T-helper 2 cell treated with Interferon-gamma antibody and Interleukin-4, amounts not matched to agents 5 μg/mL and 100 μg/mL, for 36 hours (primary cell): ENCODE measurements at places on chromosomes 2 and 18.
A peak's percentile ranks its signal among the peaks of the same experiment; 100 is the strongest.

DNA sequence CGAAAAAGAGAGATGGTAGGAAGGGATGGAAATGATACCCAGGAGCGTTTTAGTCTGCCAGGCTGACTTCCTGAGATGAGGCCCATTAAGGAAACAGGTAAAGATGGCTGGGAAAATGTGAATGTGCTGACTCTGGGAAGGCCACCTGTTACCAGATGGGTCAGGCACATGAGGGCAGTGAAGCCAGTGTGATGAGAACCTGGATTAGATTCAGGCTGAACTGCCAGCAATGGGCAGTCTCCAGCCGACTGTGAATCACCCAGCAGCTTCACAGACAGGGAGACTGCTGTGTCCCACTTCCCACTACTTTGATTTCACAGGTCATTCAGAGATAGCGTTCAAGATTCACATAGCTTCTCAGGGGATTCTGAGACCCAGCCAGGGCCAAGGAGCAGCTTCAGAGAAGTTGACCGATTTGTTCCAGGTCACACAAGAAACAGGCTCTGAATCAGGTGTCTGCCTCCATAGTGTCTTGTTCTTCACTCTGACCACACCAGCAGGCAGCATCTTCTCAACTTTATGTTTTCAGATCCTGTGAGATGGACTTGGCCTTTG lies 26.4 kb downstream of the CAPN13 start:
- peak; percentile 2 for DNase-seq

- DNase-seq: no peak
These were observed 40.3 kb downstream of the PRKD3 start for GRCh38 chr2:37284381-37284780.

DNA sequence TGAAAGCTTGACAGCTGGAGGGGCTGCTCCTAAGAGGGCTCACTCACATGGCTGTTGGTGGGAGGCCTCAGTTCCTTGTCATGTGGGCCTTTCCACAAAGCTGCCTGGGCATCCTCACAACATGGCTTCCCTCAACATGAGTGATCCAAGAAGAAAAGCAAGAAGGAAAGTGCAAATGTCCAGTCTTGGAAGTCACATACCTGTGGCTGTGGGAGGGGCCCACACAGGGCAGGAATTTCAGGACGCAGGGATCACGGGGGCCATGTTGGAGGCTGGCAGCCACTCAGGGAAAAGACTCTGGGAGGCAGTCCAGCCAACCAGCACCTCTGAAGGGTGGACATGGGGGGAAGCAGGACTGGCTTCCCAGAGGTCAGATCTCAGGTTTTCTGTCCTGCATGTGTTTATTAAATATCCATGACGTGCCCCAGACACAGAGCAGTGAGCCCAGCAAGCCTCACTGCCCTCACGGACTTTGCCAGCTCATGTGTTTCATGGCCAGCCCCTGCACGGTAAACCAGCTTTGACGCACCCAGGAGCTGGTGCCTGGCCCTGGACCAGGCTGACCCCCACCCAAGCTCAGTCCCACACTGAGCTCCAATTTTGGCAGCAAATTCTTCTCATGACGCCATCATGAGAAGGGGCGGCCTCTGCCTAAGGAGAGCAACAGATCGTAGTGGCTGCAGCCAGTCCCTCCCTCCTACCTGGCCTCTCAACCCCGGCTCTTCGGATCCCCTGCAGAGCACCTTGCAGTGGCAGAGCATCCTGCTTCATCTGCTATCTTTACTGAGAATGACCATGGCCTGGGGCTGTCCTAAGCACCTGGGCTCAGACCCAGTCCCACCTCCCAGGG lies 34.7 kb upstream of the GPR17 start:
- no peak for DNase-seq

- DNase-seq: no peak
These were observed 16.3 kb downstream of the OTOF start for GRCh38 chr2:26461601-26462023.

- no peak for DNase-seq
These were observed 33.8 kb downstream of the SDC1 start for GRCh38 chr2:20190876-20191713.

DNA sequence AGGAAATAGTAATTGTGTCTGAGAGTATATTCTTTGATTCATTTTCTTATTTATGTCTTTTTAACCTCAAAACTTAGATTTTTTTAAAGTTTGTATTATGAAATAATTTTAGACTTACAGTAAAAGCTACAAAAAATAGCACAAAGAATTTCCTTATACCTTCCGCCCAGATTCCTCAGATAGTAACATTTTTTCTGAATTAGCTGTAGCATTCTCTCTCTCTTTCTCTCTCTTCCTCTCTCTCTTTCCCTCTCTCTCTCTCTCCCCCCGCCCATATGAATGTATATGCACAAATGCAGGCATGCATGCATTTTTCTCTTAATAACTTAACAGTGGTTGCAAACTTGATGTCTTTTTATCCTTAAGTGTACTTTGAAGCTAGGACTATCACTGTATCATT lies 361.1 kb upstream of the NRP2 start:
- DNase-seq: no peak

- DNase-seq: no peak
These were observed 544.0 kb upstream of the FAM98A start for GRCh38 chr2:34143149-34143548.

GRCh38 chr18:56175330-56176001 lies 462.9 kb downstream of the TXNL1 start:
- no peak for DNase-seq

DNA sequence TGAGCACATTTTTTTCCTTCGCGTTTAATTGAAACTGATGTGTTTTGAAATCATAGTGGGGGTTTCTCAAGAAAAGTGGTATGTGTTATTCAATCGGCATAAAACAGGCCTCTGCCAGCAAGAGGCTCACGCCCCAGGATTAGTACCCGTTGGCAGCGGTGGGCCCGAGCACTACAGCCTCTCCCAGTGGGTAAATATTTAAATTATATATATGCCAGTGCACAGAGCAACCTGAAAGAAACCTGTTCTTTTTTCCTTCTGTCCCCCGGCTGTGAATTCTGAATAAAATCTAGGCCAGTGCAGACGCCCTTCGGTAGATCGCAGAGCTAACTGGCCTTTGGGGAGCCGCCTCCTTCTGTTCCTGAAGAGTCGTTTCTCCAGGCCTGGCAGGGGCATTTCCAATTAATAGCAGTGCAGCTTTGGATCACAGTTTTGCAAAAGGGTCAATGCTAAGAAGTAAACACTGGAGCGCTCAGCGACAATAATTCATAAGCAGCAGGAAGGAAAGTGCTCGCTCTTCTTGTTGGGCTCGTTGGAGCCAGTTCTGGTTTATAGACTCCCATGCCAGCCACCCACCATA lies 202.8 kb upstream of the SALL3 start:
- DNase-seq: no peak

- no peak for DNase-seq
These were observed 510 bp downstream of the IL1RN start for GRCh38 chr2:113127646-113128570.

GRCh38 chr2:153105829-153106578 lies 372.6 kb downstream of the RPRM start:
- no peak for DNase-seq

- DNase-seq: no peak
These were observed 56.9 kb upstream of the WIPF1 start for GRCh38 chr2:174654419-174654941.

DNA sequence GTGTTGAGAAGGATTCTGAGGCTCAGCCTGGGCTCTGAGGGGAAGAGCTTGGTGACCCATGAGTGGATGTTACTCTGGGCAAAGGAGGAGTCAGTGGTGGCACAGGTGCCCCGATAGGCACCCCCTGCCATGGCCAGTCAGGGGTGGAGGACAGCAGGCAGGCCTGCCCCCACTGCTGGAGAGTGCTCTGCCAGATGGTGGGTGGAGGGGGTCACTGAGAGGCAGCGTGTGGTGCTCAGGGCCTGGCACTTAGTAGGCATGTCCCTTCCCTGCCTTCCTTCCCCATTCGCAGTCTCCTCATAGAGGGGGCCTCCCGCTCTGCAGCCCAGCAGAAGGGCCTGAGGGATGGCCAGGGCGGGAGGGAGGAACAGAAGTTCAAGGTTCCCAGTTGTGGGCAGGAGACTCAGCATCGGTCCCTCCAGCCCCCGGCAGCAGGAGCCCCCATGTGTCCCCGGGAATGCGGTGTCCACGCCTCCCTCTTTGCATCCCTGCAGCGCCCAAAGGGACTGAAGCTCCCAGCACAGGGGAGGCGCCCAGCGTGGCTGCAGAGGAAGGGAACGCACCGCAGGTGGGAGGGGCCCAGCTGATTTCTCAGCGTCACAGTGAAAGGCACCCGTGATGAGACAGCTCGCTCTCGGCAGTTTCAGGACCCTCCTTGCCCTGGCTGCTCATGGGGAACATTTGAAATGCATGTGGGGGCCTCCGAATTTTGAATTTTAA lies 5.7 kb upstream of the SNED1 start:
- DNase-seq: no peak

- DNase-seq: no peak
These were observed 160.4 kb downstream of the ASB1 start for GRCh38 chr2:238586931-238587775.

DNA sequence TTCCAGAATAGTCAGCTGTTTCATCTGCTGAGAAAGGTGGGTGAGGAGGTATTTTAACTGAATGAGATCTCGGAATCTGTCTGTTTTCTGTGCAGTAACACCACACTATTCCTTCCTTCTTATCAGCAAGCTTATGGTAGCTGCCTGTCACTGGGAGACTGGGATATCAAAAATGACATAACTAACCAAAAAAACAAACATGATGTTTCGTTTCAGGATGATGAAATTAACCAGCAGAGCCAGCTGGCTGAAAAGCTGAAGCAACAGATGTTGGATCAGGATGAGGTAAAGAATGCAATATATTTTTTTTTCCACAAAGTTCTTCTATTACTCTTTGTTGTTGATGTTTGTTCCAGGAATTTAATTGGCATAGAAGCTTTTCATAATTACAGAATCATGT lies 59.8 kb upstream of the LYPD6B start:
- DNase-seq: no peak

- no peak for DNase-seq
These were observed 399.4 kb upstream of the HS6ST1 start for GRCh38 chr2:128717758-128718710.

GRCh38 chr2:128978212-128978611 lies 659.5 kb upstream of the HS6ST1 start:
- no peak for DNase-seq
